ENCODE measurements at places on chromosomes 1 and 21.

DNA sequence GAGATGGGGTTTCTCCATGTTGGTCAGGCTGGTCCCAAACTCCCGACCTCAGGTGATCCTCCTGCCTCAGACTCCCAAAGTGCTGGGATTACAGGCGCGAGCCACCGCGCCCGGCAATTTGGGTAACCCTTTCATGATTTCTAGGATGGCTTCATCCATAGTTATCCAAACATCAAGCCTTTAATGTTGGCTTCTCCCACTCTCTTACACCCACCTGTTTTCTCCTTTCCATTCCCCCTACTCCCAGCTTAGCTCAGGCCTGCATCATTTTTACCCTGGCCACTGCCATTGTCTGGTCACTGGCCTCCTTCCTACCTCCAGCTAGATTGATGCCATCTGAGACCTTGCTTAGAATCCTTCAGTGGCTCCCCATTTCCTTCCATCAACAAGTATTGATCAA lies 2.0 kb upstream of the SOX13 start:
- no peak for DNase-seq

DNA sequence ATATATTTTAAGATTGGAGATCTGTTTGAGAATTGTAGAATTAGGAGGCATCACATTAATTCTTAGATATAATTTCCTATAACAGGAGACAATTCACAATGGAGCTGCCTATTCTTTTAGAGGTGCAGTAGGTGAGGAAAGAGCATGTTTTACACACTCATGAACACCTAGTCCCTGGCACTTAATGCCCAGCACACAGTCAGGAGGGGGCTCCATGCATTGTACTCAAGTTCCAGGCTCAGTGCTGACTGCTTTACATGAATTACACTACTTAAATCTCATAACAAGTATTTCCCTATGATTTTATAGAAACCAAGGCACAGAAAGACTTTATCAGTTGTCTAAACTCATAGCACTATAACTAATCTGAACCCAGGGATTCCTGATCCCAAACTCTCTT lies 360 bp upstream of the GBP3 start:
- DNase-seq, result no peak

DNA sequence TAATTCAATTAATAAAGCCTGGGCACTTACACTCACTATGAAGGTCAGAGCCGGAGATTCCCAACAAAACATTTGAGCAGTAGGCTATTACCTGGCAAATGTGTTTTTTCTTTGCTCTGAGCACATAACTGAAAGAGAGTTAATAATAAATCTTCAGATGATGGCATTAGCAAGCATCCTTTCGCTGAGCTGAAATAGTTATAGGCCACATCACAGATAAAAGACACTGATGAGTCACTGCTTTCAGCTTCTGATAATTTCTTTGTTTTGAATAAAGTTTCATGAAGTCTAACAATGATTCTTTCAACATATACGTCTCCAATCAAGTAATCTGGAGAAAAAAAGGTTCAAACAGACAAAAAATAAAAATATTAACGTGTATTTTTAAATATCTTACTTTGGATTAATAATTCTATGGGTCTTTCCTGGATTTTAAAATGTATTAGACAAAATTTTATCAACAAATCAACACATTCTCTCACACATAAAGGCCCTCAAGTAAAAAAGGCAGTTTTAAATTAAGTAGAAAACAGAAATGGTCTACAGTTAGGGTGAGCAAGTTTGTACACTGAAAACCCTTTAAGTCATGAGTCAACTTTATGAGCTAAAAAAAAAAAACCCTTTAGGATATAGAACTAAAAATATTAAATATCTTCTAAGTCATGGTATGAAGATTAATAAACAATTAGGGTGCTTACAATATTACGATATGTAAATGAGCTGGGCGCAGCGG lies 33.1 kb downstream of the LTN1 start:
- DNase-seq, result no peak

- DNase-seq, result no peak
Measured at GRCh38 chr1:57770772-57771171, 346.9 kb upstream of the DAB1 start.

Data from progenitor cell of endocrine pancreas (in vitro differentiated cells).